ENCODE measurements at places on chromosomes 12 and 14.

GRCh38 chr14:87667659-87668058, 325.3 kb downstream of the GALC start:
- DNase-seq: no peak

DNA sequence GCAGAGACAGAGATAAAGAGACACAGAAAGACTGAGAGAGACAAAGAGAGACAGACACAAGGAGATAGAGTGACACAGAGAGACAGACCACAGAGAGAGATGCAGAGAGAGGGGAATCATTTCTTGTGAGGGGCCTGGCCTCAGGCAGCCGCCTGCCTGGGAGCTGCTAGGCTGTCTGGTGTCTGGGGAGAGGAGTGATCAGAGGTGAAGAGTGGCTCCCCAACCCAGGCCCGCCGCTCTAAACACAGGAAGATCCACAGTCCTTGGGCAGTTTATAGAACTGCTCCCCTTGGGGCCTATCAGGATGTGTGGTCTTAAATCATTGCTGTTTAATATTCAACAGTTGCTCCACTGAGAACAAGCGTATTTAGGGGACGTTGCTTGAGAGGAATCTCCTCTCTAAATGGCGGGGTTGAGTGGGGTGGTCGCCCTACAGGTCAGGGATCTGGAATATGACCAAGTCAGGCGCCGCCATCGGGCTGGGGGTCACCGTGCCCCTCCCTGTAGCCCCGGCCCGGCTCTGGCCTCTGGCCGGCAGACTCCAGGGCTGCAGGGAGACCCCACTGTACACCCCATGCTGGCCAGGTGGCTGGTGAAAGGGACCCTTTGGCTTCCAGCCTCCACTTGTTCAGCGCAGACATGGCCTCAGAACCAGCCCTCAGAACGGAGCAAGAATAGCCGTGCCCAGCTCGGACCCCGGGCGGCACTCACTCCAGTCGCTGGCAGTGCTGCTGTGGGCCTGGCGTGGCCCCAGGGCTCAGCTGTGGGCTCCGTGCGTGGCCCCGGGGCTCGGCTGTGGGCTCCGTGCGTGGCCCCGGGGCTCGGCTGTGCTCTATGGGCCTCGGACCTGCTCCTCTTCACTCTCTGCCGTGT, 89.4 kb downstream of the GALNT9 start:
- DNase-seq: no peak

DNA sequence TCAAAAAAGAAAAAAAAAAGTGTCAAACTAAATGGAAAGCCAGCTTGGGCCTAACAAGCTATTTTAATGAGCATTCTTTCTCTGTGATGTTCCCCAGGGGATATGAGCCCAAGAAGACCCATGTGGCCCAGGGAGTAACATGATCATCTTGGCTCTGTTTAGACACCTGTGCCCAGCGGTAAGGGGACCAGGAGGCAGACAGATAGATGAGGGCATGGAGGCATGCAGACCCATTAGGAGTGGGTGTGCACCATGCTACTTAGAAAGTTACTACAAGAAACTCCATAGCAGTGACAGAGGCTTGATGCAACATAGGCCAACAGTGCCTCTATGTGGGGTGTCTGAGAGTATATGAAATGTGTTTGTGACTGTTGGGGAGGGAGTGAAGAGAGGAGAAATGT, 3.1 kb upstream of the CREBL2 start:
- no peak for DNase-seq

- peak; percentile 12 for DNase-seq
These were observed 510.6 kb downstream of the RERGL start for GRCh38 chr12:17579205-17580026.

- DNase-seq: no peak
These were observed 313.1 kb downstream of the SLC6A15 start for GRCh38 chr12:84599539-84599938.

DNA sequence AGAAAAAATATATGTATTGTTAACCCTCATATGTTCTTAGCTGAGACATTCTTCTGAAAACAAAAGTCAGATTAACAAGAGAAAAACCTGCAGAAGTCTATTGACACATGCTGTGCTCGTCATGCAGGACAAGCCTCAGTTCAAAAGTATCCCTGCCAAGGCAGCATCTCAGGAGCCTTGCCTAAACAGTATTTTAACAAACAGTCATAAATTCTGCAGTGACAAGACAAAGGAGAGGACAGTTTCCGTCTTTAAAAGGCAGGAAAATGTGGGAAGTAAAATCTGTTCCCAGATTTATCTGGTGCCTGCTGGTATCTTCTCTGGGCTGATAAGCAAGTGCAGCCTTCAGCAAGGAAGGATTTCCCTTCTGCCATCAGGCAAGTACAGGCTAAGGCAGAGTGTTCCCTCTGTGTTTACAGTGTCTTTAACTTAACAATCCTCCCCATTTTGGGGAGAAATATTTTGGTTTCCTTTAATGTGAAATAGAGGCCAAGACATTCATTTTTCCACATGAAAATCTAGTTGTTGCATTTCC, 480.2 kb upstream of the CCDC196 start:
- no peak for DNase-seq

DNA sequence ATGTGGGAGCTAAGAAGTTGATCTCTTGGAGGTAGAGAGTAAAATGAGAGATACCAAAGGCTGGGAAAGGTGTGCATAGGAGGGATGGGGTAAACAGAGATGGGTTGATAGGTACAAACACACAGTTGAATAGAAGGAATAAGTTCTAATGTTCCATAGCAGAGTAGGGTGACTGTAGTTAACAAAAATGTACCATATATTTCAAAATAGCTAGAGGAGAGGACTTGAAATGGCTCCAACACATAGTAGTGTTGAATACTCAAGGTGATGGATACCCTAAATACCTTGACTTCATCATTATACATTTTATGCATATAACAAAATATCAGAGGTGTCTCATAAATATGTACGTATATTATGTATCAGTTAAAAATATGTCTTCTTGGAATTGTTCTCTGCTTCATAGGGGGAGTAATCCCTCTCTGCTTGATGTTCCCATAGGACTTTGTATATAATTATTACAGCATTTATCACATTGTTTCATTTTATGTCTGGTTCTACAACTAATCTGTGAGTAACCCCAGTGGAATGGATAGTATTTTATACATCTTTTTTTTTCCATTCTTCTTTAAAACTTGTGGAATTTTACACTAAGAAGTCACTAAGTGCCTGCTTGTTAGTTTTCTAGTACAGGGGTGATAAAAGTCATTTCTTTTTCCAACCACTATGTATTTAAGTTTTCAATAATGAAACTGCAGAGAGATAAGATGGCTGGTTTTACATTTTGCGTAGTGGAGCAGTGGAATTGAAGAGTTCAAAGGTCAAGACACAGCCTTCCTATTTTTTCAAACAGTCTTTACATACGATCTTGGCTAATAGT, 1940.0 kb upstream of the SEL1L start:
- no peak for DNase-seq

DNA sequence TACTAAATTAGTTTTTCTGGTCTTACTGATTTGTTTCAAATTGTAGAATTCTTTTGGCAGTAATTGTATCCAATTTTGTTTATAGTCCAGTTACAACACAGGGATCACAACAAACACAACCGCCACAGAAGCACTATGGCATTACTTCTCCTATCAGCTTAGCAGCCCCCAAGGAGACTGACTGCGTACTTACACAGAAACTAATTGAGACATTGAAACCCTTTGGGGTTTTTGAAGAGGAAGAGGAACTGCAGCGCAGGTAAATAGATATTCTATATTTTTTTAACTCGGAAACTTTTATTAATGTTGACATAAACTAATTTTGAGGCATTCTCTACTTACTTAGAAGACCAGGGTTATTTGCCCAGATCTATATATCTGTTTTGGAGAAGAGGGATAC, 17.8 kb downstream of the PAPOLA start:
- DNase-seq: no peak

- no peak for DNase-seq
These were observed 261.6 kb downstream of the DACT1 start for GRCh38 chr14:58899317-58899713.

- DNase-seq: no peak
These were observed 121.1 kb downstream of the PLXNC1 start for GRCh38 chr12:94269316-94269999.

DNA sequence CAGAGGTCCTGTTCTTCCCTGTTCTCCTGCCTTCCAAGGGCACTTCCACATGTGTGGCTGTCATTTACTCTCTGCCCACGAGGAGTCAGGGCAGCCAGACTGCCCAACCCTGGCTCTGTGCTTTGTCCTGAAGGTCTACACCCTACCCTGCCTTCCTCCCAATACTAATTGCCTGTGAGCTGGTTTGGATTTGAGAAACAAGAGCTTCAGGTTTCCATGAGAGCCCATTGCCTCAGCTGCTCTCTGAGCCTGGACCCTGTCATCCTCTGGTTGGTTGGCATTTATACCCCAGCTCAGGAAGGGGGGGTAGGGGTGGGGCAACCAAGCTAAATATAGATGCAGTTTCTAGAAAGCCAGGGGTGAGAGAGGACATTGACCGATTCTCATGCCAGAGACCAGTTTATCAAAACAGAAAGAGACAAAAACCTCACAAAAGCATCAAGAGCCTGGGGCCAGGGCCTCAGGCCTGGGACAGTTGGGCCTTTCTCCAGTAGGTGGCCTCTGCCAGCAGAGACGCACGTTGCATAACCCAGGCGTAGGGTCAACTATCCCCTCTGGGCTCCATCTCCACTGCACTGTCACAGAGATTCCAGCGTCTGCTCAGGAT, 34.5 kb downstream of the VDR start:
- peak; percentile 83 for DNase-seq

GRCh38 chr12:57242691-57243454, 8.1 kb downstream of the STAC3 start:
- peak; percentile 83 for DNase-seq

DNA sequence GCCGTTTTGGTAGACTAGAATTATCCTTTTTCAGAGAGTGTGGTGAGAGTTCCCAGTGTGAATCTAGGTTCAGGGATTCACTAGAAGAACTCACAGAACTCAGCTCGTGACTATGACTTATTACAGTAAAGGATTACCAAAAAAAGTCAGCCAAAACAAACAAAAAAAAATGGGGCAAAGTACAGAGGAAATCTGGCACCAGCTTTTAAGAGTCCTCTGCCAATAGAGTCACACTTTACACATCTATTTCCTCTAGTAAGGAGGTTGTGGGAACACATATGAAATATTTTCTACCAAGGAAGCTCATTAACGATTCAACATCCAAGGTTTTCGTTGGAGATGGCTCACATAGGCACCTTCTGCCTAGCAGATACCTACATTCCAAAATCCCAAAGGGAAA, 28.2 kb downstream of the TSPAN19 start:
- DNase-seq: no peak

DNA sequence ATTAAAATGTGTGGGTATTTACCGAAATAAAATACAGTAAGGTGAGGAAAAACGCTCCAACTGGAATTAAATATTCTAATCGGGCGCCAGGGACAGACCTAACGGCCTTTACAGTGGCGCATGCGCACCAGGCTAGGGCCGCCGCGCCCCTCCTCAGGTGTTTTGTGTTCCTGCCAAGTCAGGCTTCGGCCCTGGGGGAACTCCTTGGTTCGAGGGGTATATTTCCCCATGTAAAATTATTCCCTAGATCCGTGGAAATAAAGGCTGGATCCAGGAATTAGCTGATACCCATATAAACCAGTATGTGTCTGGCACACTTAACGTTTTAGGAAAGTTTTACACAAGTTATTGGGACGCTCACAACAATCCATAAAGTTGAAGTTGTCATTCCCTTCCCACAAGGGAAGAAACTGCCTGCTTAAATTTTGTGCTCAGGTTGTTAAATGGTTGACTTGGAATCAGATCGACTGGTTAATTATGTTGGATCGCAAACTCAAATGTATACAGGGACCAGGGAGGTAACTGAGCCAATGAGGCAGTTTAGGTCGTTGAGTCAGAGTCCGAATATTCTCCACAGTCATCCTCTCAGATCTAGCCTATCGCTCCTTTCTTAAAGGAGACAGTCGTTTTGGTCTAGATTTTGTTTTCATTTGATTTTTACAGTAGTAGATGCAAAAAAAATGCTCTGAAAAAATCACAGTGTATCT, 621 bp upstream of the ANAPC7 start:
- peak; percentile 97 for DNase-seq

GRCh38 chr12:229441-230191, 15.7 kb upstream of the SLC6A12 start:
- no peak for DNase-seq

- no peak for DNase-seq
These were observed 41.0 kb downstream of the HSD17B6 start for GRCh38 chr12:56804169-56804568.

DNA sequence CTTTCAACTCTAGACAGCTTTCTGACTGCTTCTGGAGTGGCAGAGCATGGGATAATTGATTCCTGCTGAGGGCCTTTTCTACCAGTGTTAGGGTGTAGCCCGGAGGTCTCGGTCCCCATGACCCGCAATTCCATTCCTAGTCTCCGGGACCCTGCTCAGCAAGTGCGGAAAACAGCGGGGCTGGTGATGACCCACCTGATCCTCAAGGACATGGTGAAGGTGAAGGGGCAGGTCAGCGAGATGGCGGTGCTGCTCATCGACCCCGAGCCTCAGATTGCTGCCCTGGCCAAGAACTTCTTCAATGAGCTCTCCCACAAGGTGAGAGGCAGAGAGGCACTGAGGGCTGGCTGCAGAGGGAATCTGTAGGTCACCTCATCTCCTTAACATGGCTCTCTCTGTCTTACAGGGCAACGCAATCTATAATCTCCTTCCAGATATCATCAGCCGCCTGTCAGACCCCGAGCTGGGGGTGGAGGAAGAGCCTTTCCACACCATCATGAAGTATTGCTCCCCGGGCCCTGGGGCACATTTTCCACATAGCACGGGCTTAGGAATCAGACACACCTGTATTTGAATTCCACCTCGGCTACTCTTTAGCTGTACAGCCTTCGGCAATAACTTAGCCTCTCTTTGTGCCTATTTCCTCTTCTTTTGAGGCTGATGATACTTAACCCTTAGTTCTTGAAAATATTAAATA, 5.6 kb upstream of the GAPDH start:
- DNase-seq: no peak

- no peak for DNase-seq
These were observed 144.7 kb upstream of the FUT8 start for GRCh38 chr14:65267856-65268255.
